ENCODE measurements at places on chromosomes 13 and 19. TPM values are rescaled to one million over a fixed set of nuclear protein-coding genes. Genes with fewer than 3 reads are reported as not detected.

GRCh38 chr19:48671446-48671995, 1.3 kb downstream of the NTN5 start:
- H3K27ac ChIP-seq, result peak overlapping the region; percentile 33
- H3K27me3 ChIP-seq, result no peaks in the 10 kb centered on the region
- peaks cover 6% of the 10 kb centered on the region for H3K4me1 ChIP-seq
- no peak for DNase-seq

DNA sequence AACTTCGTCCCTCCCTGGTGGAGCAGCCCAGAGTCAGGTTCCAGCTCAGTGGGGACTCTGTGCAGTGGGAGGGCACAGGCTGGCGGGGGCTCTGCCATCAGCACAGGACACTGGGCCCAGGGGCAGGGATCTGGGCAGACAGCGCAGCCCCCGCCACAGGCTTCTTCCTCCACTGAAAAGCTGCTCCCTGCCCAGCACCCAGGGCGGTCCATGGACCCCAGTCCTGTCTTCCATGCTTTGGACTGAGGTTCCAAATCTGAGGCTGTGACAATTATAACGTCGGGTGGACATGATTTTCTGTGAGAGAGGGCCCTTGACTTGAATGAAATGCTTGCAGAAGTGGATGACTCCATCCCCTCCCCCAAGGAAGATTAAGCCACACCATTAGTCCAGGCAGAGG, 21.2 kb upstream of the NCCRP1 start:
- peaks cover 1% of the 10 kb centered on the region for H3K36me3 ChIP-seq
- no peaks in the 10 kb centered on the region for H3K4me1 ChIP-seq
- H3K27ac ChIP-seq, result no peak overlapping the region
- no peaks in the 10 kb centered on the region for H3K27me3 ChIP-seq

- H3K27ac ChIP-seq, result no peak overlapping the region
- no peaks in the 10 kb centered on the region for H3K4me1 ChIP-seq
- H3K27me3 ChIP-seq, result no peaks in the 10 kb centered on the region
- H3K36me3 ChIP-seq, result no peaks in the 10 kb centered on the region
Measured at GRCh38 chr19:30742406-30742938, 370.3 kb downstream of the ZNF536 start.

GRCh38 chr19:16873594-16873993, 15.2 kb upstream of the F2RL3 start:
- no peak overlapping the region for H3K27ac ChIP-seq
- DNase-seq, result no peak
- no peak overlapping the region for H3K4me3 ChIP-seq
- no peaks in the 10 kb centered on the region for H3K27me3 ChIP-seq
- no peaks in the 10 kb centered on the region for H3K4me1 ChIP-seq

Gene ZNF649
- 7.9 TPM for total RNA-seq

Gene ZNF180
- 9.1 TPM for total RNA-seq

All from Caco-2 (cell line).